Cardiac muscle cell (in vitro differentiated cells and primary cell): ENCODE measurements at places on chromosomes 1 and 21. TPM values are rescaled to one million over a fixed set of nuclear protein-coding genes. Genes with fewer than 3 reads are reported as not detected.

Gene SYT6
- total RNA-seq, result 0.09 TPM in 1 of 2 replicates, not detected in the other

Gene GSTM1
- total RNA-seq, result 5.5 and 14.1 TPM in 2 replicates

Gene FNDC5
- 34.2 and 40.7 TPM in 2 replicates for total RNA-seq

Gene OPTC
- total RNA-seq, result not detected in 2 replicates

Gene MASP2
- total RNA-seq, result not detected in 2 replicates

Gene EIF2D
- total RNA-seq, result 46.1 and 67.2 TPM in 2 replicates

Gene IGSF5
- total RNA-seq, result 0.67 and 3.1 TPM in 2 replicates

Gene NPHS2
- total RNA-seq, result not detected in 2 replicates

Gene KCNJ9
- 0.03 and 0.11 TPM in 2 replicates for total RNA-seq

Gene NDUFS5
- total RNA-seq, result 978 and 1,045 TPM in 2 replicates

Gene RXRG
- total RNA-seq, result 247 and 285 TPM in 2 replicates

Gene KRTAP11-1
- not detected in 2 replicates for total RNA-seq

Gene TNNT2
- total RNA-seq, result 4,623 and 7,232 TPM in 2 replicates

Gene TEX38
- total RNA-seq, result 1.2 TPM in 1 of 2 replicates, not detected in the other

Gene MCOLN3
- total RNA-seq, result 0.28 and 0.36 TPM in 2 replicates

Gene CYB561D1
- total RNA-seq, result 5.3 and 7.2 TPM in 2 replicates

Gene DCST1
- not detected in 2 replicates for total RNA-seq

Gene EIF4G3
- 36.0 and 55.3 TPM in 2 replicates for total RNA-seq

Gene PRELP
- total RNA-seq, result 0.25 TPM in 1 of 2 replicates, not detected in the other

Gene CD2
- total RNA-seq, result not detected in 2 replicates

Gene TMEM82
- 0.51 TPM in 1 of 2 replicates, not detected in the other for total RNA-seq

Gene CCDC27
- 0.09 TPM in 1 of 2 replicates, not detected in the other for total RNA-seq
